ENCODE measurements at places on chromosomes 1 and 21. TPM values are rescaled to one million over a fixed set of nuclear protein-coding genes. Genes with fewer than 3 reads are reported as not detected.

LYST gene
- 14.5 TPM for total RNA-seq

PCP4L1 gene
- not detected for total RNA-seq

CD1B gene
- total RNA-seq = not detected

MMP23B gene
- 15.7 TPM for total RNA-seq

LCE1D gene
- total RNA-seq = not detected

NOS1AP gene
- total RNA-seq = 0.59 TPM

CACNA1S gene
- total RNA-seq = not detected

EVA1C gene
- 25.0 TPM for total RNA-seq

UBE2U gene
- total RNA-seq = not detected

HPDL gene
- 0.83 TPM for total RNA-seq

TINAGL1 gene
- total RNA-seq = 12.2 TPM

IL12RB2 gene
- total RNA-seq = not detected

ILDR2 gene
- total RNA-seq = not detected

SSBP3 gene
- total RNA-seq = 17.8 TPM

ELAVL4 gene
- not detected for total RNA-seq

EIF2D gene
- total RNA-seq = 38.3 TPM

KANK4 gene
- not detected for total RNA-seq

PIGP gene
- 12.7 TPM for total RNA-seq

DPYD gene
- 80.1 TPM for total RNA-seq

S100B gene
- total RNA-seq = 0.62 TPM

TCHHL1 gene
- not detected for total RNA-seq

IFNAR2 gene
- 11.3 TPM for total RNA-seq

RXRG gene
- 2.7 TPM for total RNA-seq

FCAMR gene
- total RNA-seq = not detected

RGSL1 gene
- not detected for total RNA-seq

RGS7 gene
- not detected for total RNA-seq

BTBD8 gene
- total RNA-seq = 2.1 TPM

EDARADD gene
- total RNA-seq = not detected

SLC1A7 gene
- total RNA-seq = 0.12 TPM

ACTN2 gene
- not detected for total RNA-seq

KIAA0040 gene
- total RNA-seq = 0.78 TPM

ADORA3 gene
- not detected for total RNA-seq

FAM72B gene
- 0.12 TPM for total RNA-seq

HSPB7 gene
- 0.10 TPM for total RNA-seq

RNASEL gene
- total RNA-seq = 11.9 TPM

CD84 gene
- total RNA-seq = not detected

CBR3 gene
- total RNA-seq = 8.7 TPM

AK4 gene
- 63.2 TPM for total RNA-seq

TFF2 gene
- total RNA-seq = not detected

GTF2B gene
- 29.4 TPM for total RNA-seq

GJC2 gene
- 0.37 TPM for total RNA-seq

FCRL1 gene
- not detected for total RNA-seq

CYP4A11 gene
- total RNA-seq = not detected

CD244 gene
- not detected for total RNA-seq

TRAF5 gene
- total RNA-seq = 8.0 TPM

LRRC8C gene
- total RNA-seq = 4.3 TPM

MPZ gene
- 0.44 TPM for total RNA-seq

DNM3 gene
- total RNA-seq = 0.05 TPM

Measured in cardiac ventricle fibroblast (primary cell).